HuH-7.5 (cell line): ENCODE measurements at places on chromosomes 4 and X.

DNA sequence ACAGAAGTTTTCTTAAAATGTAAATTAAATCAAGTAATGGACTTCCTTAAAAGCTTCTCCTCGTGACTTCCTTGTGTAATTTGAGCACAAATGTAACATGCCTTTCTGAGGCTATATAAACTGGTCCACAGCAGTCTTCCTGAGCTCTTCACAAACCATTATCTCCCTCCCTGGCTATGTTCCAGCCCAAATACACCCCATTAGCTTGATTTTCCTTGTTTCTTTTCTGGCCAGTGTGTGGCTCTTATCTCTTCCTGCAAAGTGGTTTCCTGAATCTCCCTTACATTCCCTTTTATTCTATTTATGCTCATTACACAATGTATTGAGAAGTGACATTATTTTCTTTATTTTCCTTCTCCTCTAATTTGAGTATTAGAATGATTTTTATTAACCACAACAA, 1085.3 kb upstream of the PCDH10 start:
- DNase-seq, result no peak

DNA sequence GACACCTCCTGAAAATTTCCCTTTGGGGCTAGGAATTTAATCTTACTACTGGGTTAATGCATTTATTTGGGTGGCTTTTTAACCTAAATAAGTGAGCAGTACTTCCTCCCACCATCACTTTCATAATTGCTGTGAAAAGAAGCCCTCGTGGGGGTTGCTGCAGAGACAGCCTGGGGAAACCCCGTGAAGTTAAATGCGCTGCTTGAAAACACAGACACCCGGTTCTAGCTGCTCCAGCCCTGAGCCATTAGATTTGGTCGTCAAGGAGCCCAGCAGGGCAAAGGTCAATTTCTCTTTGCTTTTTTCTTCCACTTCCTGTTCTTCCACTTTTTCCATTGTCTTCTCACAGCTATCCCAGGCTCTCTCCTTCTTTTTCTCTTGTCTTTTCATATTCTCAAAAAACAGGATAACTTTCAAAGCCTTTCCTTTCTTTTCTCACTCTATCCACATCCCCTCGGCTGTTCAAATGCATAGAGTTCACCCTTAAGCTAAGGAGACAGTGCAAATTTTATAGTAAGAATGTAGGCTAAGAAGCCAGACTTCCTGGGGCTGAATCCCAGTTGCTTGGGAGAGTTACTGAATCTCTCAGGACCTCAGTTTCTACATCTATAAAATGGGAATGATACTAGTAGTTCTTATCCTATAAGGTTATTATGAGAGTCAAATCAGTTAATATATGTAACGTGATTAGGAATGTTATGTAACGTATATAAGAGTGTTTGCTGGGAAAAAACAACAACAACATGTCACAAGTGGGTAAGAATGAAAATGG, 91.5 kb upstream of the ZNF827 start:
- DNase-seq, result no peak

GRCh38 chr4:159508917-159509500, 406.1 kb downstream of the RAPGEF2 start:
- no peak for DNase-seq

DNA sequence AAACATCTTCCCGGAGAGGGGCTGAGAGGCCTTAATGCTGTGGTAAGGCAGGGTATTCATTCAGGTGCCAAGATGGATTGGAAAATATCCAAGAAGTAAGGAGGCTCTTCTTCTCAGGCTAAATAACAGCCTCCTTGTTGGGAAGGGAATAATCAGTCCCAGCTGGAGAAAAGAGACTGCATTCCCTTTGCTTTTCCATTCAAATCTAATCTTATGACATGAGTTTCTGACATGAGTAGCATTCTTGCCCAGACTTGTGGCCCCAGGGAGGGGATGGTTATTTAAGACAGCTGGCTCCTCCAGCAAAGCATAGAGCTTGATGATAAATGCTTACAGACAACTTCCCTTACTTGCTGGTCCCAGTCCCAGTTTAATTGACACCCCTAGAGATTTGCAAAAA, 98.3 kb downstream of the DCLK2 start:
- no peak for DNase-seq

- no peak for DNase-seq
These were observed 58.4 kb upstream of the PNPLA4 start for GRCh38 chrX:7985568-7985967.

- DNase-seq, result no peak
These were observed 12.3 kb downstream of the PDGFC start for GRCh38 chr4:156959298-156959702.

- DNase-seq, result no peak
These were observed 44.6 kb upstream of the VEGFC start for GRCh38 chr4:176837169-176837895.

DNA sequence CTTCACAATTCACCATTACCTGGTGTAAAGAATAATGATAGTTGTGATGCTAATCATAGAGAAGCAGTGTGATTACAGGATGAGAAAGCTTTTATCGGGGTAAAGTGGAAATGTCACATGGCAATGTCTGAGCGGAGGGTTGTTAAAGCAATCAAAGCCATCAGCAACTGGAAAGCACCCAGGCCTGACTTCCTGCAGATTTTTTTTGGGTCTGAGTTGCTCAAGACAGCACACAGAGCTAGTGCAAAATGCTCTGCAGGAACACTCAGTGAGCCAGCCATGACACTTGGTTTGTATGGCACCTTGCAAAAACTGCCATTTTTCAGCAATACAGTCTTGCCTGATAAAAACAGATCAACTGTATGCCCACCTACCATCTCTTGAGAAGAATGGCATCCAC, 152.9 kb downstream of the COL4A6 start:
- no peak for DNase-seq

DNA sequence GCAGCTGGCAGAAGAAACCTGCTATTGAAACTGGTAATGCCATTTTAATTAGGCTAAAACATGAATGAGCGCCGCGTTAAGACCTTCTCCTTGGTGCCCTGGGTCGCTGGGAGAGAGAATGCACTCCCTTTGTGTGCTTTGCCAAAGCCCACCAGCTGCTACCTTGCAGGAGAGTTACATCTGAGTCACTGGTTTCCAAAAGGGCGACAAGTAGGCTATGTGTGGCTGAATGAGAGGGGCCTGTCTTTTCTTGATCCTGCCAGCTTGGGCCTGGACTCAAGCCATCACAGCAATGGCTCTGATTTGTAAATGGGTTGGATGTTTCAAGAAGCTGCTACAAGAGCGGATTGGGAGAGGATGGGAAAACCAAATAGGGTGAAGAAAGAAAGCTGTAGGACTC, 81.5 kb downstream of the NHS start:
- no peak for DNase-seq

DNA sequence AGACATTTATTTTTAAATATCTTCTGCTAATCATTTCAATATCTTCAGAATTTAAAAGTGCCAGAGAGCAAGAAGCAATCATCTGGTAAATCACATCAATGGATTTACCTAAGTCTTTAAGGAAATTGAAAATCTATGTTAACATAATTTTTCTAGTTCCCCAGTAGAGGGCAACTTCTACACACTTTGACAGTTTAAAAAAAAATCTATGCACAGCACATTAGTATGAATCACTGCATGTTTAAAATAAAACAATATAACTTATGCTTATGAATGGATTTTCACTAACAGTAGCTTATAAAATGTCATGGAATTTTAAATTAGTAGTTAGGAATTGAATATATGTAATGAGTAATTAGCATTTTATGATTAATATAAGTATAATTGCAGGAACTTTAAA, 126.5 kb downstream of the REELD1 start:
- DNase-seq, result no peak
